Stimulated activated CD8-positive, alpha-beta memory T cell treated with anti-CD3 and anti-CD28 coated beads, Interleukin-2, amount 100 ng/mL, for 1 hour (primary cell): ENCODE measurements at places on chromosomes 13 and 19.

- DNase-seq: no peak
These were observed 2.8 kb downstream of the PALM3 start for GRCh38 chr19:14059093-14059480.

DNA sequence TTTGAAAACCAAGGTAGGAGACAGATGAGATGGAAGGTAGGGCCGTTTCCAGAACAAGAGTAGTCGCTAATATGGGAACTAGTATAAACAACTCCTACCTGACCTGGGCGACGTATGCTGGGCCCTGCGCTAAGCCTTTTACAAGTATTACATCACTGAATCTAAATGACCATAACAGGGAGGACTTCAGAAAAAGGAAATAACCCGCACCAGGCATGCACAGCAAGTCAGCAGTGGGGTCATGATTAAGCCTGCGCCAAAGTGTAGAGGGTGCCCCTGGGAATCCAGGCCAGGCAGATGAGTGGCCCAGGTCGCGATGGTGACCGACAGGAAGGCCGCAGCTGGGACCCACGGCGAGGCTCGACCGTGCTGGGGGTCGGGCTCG lies 613 bp downstream of the ATP13A1 start:
- no peak for DNase-seq

DNA sequence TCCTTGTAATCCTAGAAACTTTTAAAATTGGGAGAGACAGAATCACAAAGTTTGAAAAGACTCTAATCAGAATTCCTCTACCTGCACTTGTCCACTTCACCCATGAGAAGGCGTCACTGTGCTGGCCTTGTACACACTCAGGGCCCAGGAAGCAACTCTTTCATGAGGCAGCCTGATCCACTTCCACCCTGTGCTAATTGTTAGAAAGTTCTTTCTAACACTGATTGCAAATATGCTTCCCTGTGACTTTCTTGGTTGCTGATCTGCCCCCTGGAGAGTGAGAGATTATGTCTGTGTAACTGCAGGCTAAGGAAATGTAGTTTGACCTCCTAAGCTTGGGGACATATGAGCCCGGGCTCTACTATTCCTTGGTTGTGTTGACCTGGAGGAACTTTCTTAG lies 494.6 kb downstream of the MYO16 start:
- DNase-seq: no peak

DNA sequence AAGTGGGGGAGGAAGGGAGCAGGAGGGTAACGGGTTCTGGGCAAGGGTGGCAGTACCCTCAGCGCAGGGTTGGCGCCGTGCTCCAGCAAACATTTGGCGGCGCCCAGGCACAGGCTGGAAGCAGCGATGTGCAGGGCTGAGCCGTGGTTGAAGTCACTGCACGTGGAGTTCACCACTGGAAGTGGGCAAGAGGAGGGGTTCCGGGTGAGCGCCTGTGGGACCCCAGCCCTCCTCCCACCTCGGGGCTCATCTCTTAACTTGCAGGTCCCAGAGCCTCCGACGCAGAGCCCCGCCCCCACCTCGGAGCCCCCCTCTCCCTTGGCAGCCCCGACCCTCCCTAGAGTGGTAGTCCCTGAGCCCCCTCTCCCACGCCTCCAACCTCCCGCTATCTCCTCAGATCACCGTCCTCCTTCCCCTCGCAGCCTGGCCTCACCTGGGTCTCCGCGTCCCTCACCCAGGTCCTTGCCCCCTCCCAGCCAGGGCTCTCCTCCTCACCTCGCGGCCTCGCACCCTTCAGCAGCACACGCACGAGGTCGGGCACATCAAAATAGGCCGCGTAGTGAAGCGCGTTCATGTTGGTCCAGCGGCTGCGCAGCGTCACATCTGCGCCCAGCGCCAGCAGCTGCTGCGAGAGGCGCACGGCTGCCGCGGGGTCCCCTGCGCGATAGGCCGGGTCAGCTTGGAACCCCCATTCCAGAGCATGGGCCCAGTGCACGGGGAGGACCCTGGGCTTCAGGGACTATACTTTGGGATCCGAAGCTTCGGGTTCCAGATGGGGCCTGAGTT lies 6.4 kb downstream of the CLIP3 start:
- no peak for DNase-seq

- no peak for DNase-seq
These were observed 471.4 kb downstream of the LIG4 start for GRCh38 chr13:107743983-107744382.

- no peak for DNase-seq
These were observed 489 bp upstream of the ZNF653 start for GRCh38 chr19:11506101-11506555.

GRCh38 chr19:18940769-18941627 lies at the start of gene HOMER3:
HOMER3 (minus strand) TSS chr19:18941217; CDS start chr19:18938982, 2,235 bp downstream.
- peak; percentile 40 for DNase-seq

GRCh38 chr19:3673506-3674439 lies 26.5 kb downstream of the PIP5K1C start:
- DNase-seq: no peak

DNA sequence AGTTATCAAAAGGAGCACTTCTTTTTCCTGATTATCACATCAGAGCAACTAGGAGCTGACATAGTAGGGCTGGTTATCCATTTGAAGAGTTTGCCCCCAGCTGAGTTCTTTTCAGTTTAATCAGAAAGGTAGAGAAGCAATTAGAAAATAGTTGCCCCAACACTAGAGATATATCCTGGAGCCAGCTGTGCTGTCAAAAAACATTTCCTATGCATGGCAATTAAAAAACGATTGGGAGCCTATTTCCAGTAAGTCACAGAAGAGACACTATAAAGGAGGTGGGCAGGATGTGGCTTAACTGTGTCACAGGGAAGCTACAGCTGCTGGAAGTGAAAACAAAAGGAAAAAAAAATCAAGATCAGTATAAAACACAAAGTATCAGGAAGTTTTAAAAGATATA lies 155.7 kb upstream of the SLITRK1 start:
- no peak for DNase-seq

DNA sequence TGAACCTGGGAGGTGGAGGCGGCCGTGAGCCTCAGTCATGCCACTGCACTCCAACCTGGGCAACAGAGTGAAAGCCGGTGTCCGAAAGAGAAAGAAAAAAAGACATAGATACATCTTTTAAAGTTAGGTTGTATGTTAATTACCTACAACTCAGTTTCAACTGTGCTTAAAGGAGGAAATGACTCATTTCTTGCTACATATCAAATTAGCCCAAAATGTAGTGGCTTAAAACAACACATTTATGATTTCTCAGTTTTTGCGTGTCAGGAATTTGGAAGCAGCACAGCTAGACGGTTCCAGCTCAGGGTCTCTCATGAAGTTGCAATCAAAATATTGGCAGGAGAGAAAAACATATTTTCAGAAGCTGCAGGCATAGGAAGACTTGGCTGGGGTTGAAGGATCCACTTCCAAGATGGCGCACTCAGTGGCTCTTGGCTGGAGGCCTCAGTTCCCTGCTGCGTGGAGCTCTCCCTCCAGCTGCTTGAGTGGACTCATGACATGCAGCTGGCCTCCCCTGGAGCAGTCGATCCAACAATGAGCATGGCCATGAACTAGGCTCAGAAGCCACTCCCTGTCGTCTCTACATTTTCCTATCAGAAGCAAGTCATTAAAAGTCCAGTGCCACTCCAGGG lies 7.1 kb downstream of the LDLR start:
- no peak for DNase-seq

DNA sequence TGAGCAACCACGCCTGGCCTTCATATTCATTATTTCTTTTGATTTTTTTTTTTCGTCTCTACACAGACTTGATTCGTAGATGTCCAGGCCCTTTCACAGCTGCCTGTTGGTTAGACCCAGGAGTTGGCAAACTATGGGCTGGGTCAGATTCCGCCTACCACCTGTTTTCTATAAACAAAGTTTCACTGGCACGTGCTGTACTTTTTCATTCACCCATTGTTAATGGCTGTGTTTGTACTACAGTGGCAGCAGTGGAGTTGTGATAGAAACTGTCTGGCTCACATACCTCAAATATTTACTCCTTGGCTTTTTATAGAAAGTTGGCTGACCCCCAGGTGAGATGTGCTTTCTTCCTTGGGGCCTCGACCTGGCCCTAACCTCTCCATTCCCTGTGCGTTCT lies 72.9 kb upstream of the TEX29 start:
- DNase-seq: no peak

DNA sequence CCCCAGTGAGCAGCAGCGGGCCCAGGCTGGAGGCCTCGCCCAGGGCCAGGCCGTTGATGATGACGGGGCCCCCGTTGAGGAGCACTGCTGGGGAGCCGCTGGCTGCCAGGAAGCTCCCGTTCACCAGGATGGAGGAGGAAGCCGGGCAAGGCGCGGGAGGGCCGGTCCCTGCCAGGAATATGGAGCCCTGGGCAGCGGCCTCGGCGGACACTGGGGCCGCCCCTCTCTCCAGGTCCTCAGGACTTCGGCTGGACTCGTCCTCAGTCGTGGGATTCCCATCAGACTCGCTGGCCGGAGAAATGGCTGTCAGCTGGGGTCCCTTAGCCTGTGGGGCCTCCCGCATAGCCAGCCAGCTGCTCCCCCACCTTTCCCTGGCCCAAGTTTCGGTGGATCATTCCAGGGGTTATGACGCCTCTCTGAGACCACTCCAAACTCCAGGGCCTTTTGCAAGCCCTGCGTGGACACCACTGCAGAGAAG lies 2.1 kb downstream of the SIX5 start:
- no peak for DNase-seq

DNA sequence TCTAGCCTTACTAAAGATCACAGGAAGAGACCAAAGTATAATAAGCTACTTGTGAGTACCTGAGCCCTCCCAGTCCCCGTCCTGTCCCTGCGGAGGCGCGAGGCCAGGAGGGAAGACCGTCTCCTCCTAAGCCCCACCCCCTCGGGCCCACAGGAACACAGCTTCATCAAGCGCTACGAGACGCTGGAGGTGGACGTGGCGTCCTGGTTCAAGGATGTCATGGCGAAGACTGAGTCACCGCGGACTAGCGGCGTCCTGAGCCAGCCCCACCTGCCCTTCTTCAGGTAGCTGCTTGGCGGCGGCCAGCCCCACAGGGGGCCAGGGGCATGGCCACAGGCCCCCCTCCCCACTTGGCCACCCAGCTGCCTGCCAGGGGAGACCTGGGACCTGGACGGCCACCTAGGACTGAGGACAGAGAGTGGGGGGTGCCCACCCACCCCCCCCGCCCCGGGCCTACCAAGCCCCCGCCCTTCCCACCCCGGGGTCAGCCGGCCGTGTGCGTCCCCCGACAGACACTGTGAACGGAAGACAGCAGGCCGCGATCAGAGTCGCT lies 2.4 kb upstream of the TGFBR3L start:
- DNase-seq: no peak

GRCh38 chr13:33153421-33154404 lies 131.8 kb downstream of the STARD13 start:
- DNase-seq: no peak

- DNase-seq: no peak
These were observed 110.8 kb downstream of the SUCLA2 start for GRCh38 chr13:47890146-47890814.
